Bone marrow (tissue), 2 donors: ENCODE measurements at places on chromosomes 2 and 18.
A peak's percentile ranks its signal among the peaks of the same experiment; 100 is the strongest.

DNA sequence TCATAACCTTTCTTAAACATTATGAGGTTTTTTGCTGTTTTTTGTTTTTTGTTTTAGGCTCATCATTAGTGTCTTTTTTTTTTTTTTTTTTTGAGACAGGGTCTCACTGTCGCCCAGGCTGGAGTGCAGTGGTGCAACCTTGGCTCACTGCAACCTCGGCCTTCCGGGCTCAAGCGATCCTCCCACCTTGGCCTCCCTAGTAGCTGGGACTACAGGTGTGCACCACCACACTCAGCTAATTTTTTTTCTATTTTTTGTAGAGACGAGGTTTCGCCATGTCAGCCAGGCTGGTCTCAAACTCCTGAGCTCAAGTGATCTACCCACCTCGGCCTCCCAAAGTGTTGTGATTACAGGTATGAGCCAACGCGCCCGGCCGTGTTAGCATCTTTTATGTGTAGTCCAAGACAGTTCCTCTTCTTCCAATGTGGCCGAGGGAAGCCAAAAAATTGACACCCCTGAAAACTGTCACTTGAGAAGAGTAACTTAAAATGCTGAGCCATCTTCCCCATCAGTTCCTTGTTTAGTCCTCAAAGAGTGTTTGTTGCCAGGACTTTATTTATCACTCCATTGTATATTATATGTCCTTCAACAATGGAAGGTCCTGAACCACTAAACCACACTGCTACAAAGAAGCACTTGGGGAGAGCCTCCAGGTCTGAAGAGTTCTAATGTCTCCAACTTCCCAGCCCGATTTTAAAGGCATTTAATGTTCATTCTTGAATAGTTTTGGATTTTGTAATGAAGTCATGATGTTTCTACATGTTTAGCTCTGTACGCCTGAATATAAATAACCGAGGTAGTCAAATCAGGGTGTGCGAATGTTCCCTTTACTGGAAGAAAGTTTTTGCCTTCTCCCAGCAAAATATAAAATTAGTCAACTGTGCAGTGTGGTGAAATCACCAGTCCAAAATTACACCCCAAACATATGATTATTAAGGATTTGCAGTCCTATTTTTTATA is 26.4 kb downstream of the ZNF516 start:
- DNase-seq, result no peak

- peak; percentile 5 for DNase-seq
Observed at GRCh38 chr2:159267921-159268320, 18.6 kb downstream of the WDSUB1 start.

DNA sequence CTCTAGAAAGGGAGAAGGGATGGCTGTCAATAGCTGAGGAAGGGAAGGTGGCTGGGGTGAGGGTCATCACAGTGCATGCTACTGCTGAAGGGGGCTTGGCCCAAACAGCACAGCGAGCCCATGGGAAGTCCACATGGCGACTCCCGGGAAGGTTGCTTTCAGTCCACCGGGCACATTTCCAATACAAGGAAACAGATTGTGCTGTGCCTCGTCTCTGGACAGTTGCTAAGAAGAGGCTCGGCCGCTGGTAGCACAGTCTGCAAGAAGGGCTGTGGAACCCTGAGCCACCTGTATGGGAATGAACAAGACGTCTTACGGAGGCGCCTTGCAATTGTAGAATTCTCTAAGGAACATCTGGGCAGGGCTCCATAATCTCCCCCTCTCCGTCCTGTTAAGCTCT is 123.1 kb downstream of the CELF4 start:
- no peak for DNase-seq

DNA sequence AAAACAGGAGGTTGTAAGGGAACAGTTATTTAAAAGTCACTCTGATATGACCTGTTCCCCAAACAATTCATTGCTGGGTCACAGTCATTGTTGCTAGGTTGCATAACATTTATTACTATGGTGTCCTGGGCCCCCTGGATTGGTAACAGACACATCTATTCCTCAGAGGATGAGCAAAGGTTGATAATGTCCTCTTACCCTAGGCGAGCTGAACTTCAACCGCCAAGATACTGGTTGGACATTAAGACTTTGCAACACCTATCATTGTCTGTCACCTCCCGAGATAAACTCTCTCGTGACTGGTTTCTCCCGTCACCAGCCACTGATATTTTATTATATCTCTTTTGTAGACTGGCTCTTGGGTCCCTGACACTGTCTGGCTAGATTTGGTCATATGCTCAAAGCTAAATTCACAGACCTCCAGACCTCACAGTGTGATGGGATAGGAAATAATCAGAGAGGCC is 361.3 kb downstream of the ZNF521 start:
- DNase-seq, result no peak

DNA sequence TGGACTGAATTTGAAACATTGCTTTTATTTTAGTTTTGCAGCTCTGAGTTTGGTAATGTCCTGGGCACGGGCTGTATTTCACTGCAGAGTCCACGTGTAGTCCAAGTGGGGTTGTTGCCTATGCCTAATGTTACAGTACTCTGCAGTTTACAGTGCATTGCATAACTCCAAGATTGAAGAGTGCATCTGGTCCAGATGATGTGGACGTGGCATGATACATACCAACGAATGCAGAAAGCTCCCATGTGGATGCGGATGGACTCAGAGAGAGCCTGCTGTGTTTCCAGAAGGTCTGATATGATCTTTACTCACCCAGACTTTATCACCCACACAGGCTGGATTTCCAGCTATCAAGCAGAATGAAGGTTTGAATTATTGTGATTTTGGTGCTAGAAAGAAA is 44.4 kb upstream of the CCDC68 start:
- DNase-seq, result no peak

DNA sequence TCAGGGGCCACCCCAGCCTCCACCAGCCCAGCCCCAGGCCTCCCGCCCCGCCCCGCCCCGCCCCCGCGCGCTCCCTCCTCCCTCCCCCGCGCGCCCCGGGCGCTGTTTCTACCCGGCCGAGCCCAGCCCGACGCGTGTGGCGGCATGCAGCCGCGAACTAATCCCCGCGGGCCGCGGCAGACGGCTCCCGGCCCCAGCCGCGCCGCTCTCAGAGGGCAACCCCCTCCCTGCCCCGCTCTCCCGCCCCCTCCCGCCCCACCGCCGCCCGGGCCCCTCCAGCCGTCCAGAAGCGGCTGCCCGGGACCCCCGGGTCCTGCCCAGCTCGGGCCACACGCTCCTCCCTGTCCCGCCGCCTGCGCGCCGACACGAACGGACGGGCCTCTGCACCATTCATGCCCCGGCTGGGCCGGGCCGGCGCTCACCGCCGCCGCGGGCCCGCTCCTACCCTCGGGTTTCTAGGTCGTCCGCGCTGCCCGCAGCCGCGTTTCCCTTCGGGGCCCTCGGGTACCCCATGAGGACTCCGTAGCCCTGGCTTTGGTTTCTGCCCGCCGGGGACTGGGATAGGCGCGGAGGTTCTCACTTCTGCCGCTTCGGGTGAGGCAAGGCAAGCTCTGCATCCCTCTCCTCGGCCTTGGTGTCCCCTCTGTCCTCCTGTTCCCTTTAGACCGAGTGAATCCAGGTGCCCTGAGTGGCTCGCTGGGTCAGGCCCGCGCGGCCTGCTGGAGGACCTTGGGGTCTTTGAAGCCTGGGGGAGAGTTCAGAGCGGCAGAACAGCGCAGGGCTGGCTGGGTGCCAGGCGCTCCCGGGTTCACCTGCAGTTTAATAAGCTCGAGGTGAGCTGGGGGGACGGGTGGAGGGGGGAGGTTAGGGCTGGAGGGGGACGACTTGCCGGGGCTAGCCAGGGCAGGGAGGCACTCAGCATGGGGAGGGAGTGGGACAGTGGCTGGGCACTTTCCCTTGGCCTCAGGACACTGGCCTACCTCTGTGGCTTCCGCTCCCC is 3.1 kb downstream of the WNT10A start:
- DNase-seq, result no peak

GRCh38 chr2:106106622-106107508 is 87.2 kb downstream of the UXS1 start:
- no peak for DNase-seq

GRCh38 chr2:139850254-139850890 is 1070.2 kb upstream of the NXPH2 start:
- DNase-seq, result no peak

DNA sequence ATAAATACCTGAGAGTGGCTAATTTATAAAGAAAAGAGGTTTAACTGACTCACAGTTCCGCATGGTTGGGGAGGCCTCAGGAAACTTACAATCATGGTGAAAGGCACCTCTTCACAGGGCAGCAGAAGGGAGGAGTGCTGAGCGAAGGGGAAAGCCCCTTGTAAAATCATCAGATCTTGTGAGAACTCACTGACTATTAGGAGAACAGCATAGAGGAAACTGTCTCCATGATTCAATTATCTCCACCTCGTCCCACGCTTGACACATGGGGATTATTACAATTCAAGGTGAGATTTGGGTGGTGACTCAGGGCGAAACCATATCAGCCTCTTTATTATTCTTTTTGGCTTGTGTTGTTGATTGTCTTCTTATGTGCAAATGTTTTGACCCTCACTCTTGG is 76.2 kb downstream of the WDR7 start:
- no peak for DNase-seq

- DNase-seq, result no peak
Observed at GRCh38 chr2:71336802-71337201, 5.2 kb downstream of the ZNF638 start.

DNA sequence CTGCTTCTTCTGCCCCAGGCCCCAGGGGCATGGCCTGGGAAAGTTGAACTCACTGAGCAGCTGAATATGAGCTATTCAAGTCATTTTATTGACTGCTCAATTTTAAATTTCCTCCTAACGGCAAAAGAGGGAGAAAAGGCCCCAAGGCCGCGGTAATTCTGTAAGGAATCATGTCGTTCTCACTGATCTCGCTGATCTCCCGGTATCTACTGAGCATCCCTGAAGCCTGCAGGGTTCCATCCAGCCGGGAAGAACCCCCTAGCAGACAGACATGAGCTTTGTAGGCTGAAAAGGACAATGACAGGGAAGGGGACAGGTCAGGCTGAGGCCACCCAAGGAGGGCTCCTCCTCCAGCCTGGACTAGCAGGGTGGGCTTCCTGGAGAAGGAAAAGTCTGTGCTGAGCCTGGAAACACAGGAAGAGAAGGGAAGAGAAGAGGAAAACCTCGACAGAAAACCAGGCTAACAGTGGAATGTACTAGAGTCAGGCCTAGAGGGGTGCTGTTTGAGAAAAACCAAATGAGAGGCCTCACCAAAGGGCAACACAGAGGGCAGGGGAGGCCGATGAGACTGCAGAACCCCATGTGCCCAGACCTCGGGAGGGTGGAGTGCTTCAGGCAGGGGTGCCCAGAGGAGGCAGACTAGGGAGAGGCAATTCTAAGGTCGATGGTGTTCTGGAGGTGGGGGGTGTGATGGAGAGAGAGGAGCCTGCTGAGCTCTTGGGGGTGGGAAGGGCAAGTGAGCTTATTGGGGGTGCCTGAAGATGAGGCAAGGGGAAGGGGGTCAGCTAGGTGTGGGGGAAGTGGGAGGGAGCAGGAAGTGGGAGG is 2.9 kb upstream of the NPPC start:
- no peak for DNase-seq

GRCh38 chr2:46347648-46348280 is 50.6 kb downstream of the EPAS1 start:
- no peak for DNase-seq

DNA sequence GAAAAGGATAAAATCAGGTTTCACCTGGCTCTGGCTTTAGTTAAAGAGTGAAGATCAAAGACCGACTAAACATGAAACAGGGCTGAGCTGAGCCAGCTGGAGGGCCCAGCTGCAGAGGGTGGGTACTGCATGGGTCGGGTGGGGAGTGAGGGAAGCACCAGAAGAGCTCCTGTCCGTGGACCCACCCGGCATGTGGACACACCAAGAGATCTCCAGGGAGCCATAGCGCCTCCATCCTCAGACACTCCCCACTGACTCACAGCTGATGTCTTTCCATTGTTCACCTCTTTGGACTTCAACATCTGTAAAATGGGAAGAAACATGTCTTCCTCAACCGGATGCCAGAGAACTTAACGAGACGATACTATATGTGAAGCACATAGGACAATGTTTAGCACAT is 178.3 kb upstream of the KLHL29 start:
- DNase-seq, result no peak

- no peak for DNase-seq
Observed at GRCh38 chr2:110819711-110820110, 87.3 kb downstream of the ACOXL start.

GRCh38 chr2:187150670-187151069 is 297.4 kb downstream of the CALCRL start:
- DNase-seq, result no peak

- no peak for DNase-seq
Observed at GRCh38 chr2:102736110-102736409, 25.8 kb upstream of the TMEM182 start.

GRCh38 chr2:97706112-97706511 is 7.3 kb upstream of the ZAP70 start:
- no peak for DNase-seq

GRCh38 chr18:70671889-70672565 is 383.2 kb downstream of the SOCS6 start:
- DNase-seq, result no peak

DNA sequence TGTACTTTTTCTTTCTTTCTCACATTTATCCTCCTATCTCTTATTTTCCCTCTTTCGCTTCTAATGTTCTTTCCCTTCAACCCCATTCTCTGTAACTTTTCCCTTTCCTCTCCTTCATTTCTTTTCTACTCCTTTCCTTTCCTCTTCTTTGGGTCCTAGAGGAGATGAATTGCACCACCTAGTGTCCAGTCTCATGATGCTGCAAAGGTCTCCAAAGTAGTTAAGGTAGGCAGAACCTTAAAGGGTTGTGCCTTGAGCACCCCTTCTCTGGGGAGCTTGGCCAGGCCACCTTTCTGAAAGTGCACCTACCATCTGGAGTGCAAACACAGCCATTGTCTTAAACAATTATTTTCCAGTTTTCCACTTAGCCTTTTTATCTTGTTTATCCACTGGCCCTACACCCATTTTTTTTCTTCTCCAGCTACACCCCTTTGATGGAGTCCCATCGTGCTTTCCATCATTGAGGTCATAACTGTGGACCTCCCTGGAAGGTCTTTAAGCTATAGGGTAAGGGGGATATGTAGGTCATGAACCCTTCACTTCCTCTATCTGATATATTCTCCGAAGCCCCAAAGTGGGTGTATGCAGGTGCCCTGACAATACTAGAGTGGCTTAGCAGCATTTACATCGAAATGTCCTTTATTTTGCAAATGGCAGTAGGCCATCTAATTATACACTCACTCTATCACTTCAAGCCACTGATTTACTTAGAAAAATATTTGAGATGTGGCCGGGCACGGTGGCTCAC is 155.9 kb downstream of the ESCO1 start:
- DNase-seq, result no peak

DNA sequence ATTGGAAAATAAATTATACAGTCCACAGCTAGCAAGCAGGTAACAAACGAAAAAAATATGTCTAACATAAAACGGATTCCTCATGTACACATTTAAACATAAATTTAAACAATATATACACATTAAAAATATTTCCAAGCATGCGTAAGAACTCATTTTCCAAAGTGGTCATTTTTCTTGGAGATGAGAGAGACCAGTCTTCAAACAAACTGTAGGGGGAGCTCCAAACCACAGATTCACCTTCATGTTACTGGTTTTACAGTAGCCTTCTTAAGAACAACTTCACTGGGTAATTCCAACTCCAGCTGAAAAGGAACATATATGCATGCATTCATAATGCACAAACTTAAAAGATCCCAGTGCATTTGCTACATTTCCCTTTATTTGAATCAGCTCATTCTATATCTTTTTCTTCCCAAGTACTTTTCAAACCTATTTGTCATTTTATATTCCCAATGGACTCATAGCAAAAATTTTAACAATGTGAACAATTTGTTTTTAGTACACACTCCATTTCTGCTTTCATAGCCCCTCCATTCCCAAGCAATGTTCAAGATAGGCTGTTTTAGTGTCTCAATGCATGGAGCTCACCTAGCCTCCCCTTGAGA is 4.7 kb upstream of the STAMBP start:
- DNase-seq, result peak; percentile 37

GRCh38 chr2:74379851-74380789 is at the start of gene DCTN1:
DCTN1 (minus strand) TSS chr2:74380311; CDS start chr2:74380037, 274 bp downstream.
- DNase-seq, result no peak
